ENCODE measurements at places on chromosomes 2 and 18.

GRCh38 chr2:135585586-135585985 lies 54.3 kb downstream of the R3HDM1 start:
- no peak for DNase-seq

DNA sequence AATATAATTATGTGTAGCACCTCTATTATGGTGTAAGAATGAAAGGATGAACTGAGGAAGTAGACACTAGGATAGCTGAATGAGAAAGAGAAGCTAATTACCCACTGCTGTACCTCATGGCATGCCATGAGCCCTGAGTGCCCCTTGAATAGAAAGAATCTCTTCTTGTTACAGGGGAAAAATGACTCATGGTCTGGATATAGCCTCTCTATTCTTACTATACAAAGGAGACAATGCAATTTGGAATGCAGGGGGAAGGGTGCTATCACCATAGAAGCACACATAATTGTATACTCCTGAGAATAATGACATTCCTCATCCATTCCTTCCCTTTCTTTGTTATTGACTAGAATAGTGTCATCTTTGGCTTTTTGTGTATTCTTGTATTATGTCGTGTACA lies 385.2 kb downstream of the CDH7 start:
- no peak for DNase-seq

- no peak for DNase-seq
Observed at GRCh38 chr2:26396734-26397298, 4.9 kb upstream of the DRC1 start.

DNA sequence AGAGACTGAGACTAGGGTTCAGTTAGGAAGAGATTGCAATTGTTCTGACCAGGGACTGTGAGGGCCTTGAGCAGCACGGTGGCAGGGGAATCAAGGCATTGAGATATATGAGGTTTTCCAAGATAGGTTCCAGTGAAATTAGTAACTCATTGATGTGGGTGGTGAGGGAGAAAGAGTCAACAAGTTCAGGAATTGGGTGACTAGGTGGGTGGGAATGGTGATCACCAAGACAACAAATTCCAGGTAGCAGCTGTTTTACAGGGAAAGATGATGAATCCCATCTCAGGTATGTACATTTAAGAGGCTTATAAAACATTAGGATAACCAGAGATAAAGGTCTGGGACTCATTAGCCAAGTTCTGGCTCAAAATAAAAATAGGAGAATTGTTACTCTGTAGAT lies 251.5 kb upstream of the MGAT5 start:
- no peak for DNase-seq

DNA sequence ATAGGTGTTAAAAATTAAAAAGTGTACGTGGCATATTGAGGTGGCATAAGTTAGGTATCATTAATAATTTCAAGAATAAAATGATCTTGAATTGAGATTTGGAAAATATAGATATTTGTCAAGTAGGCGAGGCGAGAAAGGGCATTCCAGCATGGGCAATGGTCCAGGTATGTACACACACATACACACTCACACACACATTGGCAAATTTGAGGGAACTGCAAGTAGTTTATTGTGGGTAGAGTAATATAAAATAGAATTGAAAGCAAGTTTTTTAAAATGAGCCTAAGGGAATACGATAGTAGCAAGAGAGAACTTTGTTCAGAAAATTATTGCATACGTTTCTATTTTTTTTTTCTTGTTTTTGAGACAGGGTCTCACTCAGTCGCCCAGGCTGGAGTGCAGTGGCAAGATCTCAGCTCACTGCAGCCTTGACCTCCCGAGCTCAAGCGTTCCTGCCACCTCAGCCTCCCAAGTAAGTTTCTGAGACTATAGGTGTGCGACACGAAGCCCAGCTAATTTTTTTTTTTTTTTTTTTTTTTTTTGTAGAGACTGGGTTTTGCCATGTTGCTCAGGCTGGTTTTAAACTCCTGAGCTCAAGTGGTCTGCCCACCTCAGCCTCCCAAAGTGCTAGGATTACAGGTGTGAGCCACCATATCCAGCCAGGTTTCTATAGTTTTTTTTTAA lies 96.7 kb upstream of the SLC39A10 start:
- no peak for DNase-seq

GRCh38 chr18:27966881-27967280 lies 210.0 kb downstream of the CDH2 start:
- DNase-seq = no peak

DNA sequence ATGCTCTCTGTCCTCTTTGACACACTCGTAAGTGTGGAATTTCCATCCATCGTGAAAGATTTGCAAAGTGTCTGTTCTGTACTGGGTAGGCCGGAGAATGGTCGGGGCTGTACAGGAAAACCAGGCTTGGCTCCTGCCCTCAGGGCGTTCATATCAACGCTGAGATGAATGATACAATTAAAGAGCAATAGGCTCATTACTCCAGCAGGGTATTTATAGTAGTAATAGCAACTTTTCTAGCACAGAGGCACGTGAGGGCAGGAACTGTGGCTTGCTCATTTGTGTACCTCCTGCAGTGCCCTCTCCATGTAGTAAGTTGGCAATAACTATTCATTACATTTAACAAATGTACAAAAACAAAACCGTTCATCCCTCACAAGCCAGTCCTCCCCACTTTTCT lies 5.3 kb upstream of the NCK2 start:
- no peak for DNase-seq

DNA sequence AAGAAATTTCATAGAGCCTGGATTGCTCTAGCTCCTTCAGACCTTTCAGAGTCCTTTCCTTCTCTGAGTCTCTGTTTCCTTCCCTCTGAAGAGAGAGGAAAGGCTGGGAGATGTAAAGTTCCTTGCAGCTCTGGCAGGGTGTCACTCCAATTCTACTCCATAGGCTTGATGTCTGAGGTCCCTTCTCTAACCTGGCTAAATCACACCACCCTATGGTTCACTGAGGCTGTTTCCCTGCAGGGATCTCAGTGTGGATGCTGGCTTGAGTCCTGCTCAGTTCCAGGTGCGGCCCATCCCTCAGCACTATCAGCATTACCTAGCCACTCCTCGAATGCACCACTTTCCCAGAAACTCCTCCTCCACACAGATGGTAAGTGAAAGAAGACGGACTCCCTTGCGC lies 209.7 kb downstream of the LOXHD1 start:
- no peak for DNase-seq

DNA sequence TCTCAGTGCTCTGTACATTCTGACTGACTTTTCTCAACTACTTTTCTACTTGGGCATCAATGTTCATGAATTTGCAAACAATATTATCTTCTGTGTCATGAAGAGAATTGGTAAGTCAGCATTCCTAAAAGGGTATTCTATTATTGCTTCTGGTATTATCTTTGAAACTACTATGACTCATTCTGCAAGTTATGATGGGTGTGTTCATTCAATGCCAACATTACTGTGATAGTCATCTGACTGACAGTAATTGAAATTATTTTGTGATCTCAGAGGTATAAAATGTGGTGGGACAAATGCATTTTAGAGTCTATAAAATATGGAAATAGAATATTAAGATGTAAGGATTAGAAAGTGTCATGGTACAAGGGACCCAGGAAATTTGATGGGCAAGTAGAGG lies 736.0 kb upstream of the CELF4 start:
- DNase-seq = no peak

DNA sequence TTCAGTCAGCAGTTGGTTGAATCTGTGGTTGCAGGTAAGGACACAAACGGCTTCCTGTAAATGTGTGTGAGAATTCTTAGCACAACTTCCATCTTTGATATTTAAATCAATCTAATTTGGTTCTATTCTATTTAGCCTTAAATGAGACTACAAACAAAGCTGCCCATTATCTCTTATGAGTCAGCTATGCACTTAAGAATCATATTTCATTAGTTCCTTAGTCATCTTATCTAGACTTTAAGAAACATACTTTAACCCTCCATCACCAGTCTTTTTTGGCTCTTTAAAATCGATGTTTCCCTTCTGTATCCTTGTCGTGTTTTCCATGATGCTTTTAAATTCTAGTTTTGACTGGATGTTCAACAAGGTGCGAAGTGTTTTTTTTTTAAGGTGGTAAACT lies 114.4 kb upstream of the TMEM200C start:
- no peak for DNase-seq

DNA sequence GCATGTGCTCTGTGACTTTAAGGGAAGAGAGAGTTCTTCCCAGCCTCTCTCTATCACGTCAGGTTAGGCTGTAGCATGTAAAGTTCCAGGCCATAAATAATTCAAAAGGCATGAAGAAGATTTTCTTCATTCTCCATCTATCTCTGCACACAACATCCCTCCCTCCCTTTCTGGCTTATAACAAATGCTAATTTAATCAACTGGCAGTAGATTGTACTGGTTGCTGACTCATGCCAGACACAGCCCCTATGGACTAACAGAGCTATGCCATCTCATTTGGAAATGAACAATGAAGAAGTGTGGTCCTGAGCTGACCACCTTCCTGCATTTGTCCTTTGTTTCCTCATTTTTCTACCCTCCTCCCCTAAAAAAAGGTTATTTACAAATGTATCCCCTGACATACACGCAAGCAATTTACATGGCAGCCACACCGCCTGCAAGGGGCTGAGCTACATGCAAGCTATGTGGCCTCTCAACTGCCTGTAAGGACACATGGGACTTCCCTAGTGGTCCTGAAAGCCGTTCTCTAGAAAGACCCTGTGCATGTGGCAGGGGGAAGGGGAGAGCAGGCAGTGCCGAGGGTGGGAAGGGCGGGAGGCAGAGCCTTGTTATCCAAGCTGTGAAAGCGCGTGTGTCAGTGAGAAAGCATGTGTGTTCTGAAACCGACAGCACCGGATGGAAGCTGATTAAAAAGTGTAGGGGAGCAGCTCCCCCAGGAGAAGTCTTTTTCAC lies 90.9 kb upstream of the KLF7 start:
- DNase-seq = no peak

- no peak for DNase-seq
Observed at GRCh38 chr2:29892585-29893259, 28.7 kb downstream of the ALK start.

- no peak for DNase-seq
Observed at GRCh38 chr2:122182616-122183355, 427.3 kb downstream of the TSN start.

DNA sequence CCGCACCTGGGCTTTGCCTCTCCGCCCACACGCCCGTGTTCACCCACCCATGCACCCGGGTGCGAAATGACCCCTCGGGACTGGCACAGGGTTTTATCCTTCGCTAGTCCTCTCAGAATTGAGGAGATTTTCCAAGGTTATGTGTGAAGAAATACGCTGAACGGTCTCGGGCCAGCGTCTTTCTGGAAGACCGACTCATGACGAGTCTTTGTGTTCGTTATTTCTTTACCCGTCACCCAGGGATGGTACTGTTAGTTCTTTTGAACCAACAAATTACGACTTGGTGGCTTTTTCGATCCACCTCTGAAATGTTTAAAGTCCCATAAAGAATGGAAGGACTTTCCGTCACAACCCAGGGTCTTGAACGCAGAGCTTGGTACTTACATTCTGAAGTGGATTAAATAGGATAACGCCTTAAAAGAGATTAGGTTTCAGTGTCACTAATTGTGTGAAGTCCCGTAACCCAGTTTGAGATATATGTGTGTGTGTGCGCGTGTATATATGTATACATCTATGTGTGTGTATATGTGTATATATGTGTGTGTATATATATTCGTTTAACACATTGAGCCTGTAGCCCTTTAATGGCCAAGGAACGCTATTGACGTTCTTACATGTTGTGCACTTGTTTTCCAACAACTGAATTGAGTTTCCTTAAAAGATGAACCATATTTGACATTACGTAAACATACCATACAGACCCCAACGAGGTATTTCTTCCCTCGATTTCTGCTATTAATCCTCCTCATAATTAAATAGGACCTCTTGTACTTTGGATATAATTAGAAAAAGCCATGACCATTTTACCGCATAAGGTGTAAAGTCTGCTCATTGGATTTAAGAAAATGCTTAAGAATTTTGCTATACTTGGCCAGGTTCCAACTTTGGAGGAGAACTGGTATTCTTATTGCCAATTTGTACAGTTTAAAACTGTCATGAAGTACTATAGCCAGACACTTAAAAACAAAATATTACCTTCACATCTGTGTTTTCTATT lies 889 bp downstream of the ZC3H15 start:
- no peak for DNase-seq

DNA sequence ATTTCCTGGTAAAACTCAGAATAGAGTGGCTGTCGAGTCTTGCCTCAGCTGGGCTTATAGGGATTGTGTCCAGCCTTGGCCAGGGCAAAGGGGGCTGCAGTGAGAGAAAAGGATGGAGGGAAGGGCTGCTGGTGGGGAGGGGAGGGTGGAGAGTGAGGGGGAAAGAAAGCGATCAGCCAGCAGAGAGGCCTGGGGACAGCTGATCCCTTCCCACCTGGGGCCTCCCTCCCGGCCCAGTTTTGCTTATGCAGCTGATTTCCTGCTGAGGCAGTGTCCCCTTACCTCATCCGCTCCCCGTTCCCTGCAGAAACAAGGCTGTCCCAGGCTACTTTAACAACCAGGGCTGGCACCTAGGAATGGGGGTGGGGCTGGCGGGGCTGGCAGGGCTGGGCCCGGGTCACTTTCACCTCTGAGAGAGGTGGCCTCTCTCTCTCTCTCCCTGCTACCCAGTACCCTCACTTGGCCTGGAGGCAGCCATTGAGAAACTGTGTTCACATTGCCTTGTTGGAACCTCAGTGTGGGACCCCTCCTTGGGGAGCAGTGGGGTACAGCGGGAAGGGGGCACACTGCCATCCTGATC lies 12.2 kb upstream of the GMPPA start:
- DNase-seq = no peak

- DNase-seq = no peak
Observed at GRCh38 chr2:226267516-226268289, 531.9 kb downstream of the IRS1 start.

- DNase-seq = no peak
Observed at GRCh38 chr2:23659328-23659727, 267.6 kb downstream of the ATAD2B start.

DNA sequence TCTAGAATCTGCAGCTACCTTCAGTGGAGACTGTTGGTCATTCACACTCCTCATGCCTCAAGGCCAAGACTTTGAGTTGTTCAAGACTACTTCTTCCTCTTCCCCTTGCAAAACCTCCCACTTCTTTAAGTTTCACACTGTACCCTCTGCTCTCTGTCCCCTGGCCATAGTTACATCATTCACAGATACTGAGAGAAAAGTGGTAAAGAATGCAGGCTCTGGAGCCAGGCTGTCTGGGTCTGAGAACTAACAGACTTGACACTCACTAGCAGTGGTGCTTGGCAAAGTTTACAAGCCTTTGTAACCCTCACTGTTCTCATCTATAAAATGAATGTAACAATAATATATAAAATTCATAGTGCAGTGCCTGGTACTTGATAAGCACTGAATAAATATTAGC lies 61.8 kb downstream of the CDH20 start:
- no peak for DNase-seq

GRCh38 chr2:174546519-174547506 lies 50.8 kb downstream of the WIPF1 start:
- no peak for DNase-seq

- no peak for DNase-seq
Observed at GRCh38 chr2:164164602-164165001, 428.8 kb upstream of the FIGN start.

DNA sequence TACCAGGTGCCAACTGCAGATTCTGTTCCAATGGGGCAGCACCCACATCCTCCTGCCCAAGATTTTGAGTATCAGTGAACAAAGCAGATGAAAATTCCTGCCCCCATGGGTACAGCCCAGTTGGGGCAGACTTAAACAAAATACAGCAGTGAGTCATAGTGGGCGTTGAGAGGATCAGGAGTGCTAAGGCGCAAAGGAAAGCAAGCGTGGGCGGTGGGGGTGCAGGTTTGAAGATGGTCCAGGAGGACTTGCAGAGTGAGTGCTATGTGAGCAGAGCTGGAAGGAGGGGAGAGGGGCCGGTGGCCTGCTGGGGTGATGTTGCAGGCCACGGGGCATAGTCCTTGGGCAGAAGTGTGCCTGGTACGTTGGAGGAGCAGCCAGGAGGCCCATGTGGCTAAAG lies 24.7 kb downstream of the STEAP3 start:
- no peak for DNase-seq

GRCh38 chr2:241924069-241924908 lies 54.8 kb downstream of the RTP5 start:
- no peak for DNase-seq

Measured in bone marrow (tissue), 2 donors.